ENCODE measurements at places on chromosomes 2 and 18.
A peak's percentile ranks its signal among the peaks of the same experiment; 100 is the strongest.

GRCh38 chr2:119671016-119671415 is 8.0 kb upstream of the TMEM177 start:
- DNase-seq: no peak

- no peak for DNase-seq
Observed at GRCh38 chr2:224556381-224556780, 28.8 kb downstream of the CUL3 start.

DNA sequence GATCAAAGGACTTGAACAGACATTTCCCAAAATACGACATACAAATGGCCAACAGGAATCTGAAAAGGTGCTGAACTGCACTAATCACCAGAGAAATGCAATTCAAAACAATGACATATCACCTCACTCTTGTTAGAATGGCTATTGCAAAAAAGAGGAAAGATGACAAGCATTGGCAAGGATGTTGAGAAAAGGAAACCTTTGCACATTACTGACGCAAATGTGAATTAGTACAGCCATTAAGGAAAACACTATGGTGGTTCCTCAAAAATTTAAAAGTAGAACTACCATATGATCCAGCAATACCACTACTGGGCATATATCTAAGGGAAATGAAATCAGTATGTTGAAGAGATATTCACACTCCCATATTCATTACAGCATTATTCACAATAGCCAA is 57.7 kb upstream of the ASPRV1 start:
- DNase-seq: no peak

DNA sequence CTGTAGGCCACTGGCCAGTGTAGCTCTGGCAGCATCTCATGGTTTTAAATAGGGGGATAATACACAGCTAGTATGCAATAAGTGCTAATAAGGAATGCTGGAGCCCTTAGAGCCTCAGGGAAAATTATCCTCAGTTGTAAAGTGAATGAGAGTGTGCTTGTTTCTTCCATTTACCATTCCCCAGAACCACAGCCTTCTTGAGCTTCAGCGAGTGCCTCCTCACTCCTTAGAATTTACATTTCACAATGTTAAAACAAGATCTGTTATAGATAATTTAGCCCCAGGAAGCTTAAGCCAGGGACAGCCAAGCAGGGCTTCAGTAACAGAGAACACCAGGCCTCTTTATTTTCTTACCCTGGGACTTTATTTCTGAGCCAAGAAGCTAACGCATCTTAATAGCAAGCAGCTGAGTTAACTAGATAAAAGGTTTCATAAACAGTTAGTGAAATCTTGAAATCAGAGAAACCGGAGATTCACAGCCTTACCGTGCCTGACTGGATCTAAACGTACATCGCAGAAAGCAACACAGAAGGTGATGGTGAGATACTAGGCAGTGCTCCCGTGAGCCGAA is 535.2 kb downstream of the TDRD15 start:
- DNase-seq: peak; percentile 22

GRCh38 chr2:124257120-124257519 is 232.0 kb downstream of the CNTNAP5 start:
- DNase-seq: no peak

- DNase-seq: no peak
Observed at GRCh38 chr2:230589025-230589424, 123.6 kb upstream of the CAB39 start.

DNA sequence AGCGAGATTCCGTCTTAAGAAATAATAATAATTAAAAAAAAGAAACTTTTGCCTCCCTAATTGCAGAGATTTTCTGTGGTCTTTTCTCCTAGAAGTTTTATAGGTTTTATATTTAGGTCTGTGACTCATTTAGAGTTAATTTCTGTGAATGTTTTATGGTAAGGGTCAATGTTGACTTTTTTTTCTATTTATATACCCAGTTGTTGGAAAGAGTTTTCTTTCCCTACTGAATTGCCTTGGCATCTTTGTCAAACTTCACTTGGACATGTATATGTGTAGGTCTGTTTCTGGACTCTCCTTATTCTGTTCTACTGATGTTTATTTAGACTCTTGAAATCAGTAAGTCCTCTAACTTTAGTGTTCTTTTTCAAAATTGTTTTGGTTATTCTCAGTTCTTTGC is 5.5 kb downstream of the ZNF512 start:
- no peak for DNase-seq

DNA sequence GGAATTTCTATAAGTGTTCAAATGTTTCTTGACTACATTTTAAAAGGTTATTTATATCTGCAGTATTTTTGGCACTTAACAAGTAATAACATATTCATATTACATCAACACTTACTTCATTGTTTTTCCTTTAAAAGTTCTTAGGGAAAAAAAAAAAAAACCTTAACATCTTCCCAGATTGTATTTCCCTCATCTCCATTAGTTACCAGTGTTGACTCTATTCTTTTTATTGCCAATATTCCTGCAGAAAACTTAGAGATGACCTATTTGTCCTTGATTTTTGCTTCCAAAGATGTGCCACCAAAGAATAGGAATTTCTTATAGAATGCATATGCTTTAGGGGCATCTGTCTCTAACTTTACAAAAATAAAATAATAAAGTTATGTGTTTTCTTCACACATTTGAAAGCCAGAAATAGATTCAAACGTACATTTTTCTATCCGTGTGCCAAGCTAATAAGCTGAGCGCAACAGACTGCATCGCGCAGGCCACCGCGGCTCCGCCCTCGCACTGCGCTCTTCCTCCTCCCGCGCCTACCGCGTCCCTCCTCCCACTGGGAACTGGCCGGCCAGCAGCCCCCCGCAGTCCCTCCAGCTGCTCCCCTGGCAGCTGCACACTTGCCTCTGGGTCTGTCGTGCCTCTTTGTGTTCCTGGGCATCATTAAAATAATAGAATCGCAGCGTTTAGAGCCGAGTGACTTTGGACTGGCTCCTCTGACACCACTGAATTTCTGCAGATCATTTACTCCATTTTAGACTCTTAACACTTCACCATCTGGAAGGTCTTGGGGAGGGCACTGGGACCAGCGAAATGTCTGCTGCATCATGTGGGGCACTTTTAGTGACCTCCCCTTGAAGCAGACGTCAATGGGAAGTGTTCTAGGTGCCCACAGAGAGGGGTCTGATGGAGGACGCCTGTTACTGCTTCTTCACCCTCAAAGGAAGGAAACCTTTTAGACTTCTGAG is 21.2 kb upstream of the NAB1 start:
- DNase-seq: peak; percentile 36

GRCh38 chr2:158845859-158846258 is 50.7 kb downstream of the DAPL1 start:
- DNase-seq: peak; percentile 59

- peak; percentile 62 for DNase-seq
Observed at GRCh38 chr2:47656715-47657600, 126.0 kb upstream of the MSH6 start.

DNA sequence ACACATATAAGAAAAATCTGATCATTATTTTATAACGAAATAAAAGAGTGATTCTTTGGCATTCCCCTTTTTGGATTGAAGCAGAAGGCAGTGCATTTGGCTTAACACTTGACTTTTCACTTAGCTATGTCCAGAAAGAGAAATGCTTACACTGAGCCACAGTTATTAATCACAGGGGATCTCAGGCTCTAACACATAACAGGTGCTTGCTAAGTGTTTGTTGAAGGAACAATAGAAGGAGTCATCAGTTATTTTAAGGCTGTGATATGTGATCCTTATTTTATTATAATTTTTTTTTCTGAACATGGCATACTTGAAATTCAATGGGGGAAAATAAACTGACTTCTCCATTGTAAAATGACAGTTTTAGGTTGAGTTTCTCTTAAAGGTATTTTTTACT is 209.5 kb downstream of the UBE2E3 start:
- no peak for DNase-seq

DNA sequence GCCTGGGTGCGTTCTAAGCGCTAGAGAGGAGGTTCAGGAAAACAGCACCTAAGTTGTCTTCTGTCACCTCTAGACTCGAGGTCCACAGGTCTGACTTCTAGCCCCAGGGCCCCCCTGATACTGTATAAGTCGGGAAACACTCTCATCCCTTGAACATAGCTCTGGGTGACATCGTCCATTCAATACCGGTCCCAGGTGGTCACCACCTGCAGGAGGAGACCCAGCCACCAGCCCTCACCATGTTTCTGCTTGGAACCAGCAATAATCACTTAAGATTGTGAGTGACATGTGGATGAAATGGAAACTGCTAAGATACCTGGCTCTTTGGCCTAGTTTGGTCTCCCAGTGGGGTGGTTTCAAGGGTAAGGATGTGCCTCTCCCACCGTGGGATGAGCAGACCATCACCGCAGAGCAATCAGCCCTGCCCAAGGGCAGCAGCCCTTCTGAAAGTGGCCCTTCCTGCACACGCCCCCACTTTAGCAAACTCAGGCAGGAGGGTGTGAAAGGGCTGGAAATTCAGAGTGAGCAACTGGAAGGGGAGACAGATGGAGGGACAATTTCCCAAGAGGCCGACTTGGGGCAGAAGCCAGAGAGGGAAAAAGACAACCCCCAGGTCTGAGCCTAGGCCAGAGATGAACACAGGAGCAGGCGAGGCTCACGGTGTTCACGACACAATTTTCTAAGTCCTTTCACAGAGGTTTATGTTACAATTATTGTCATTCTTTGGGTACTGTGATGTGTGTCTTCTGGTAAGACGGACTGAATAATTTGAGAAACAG is 95.2 kb downstream of the ZNF516 start:
- no peak for DNase-seq

DNA sequence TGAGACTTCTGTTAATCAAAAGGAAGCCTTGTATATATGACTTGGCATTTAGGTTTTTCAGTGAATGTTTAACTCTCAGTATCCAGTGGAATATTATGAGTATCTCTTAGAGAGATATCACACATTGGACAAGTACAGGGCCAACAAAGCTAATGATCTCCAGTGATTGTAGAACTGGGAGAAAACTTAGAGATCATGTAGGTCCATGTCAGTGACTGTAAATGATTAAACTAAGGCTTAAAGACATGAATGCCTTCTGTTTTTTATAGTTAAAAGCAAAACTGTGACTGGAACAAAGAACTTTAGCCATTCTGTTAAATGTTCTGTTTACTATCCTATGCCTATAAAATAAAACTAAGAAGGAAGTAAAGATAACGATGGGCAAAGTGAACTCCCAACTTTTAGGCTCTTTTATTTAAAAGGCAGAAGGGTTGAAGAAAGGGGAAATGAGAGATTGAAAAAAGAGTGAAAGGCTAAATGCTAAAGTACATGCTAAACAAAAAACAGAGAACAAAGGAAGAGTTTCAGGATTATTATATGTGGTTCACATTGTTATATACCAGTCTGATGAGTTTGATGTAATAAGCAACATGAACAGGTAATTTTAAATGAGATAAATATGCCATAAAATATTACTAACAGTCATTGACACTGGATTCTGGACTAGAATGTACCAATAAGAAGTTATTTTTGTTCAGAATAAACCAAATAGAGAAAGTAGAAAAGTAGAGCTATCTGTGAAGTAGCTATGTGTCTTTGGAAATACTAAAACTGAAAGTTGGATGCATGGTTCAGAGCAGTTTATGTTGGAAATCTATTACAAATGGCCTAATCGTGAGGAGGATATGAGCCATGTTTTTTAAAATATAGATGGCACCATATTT is 37.1 kb upstream of the TNFRSF11A start:
- no peak for DNase-seq

DNA sequence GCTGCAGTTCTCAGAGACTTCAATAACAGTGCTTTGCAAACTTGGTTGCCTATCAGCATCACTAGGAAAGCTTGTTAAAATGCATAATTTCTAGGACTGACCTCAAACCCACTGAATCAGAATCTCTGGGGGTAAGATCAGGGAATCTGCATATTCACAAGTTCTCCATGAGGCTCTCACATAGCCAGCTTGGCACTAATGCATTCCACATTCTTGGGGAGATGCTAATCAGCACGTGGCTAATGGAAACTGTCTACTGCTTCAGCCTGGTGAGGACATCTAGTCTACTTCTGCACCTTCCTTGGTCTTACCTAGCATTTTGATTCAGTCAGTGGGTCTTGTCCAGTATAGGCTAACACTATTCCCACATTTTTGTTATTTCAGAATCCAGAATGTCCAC is 56.3 kb downstream of the RBKS start:
- DNase-seq: peak; percentile 80

DNA sequence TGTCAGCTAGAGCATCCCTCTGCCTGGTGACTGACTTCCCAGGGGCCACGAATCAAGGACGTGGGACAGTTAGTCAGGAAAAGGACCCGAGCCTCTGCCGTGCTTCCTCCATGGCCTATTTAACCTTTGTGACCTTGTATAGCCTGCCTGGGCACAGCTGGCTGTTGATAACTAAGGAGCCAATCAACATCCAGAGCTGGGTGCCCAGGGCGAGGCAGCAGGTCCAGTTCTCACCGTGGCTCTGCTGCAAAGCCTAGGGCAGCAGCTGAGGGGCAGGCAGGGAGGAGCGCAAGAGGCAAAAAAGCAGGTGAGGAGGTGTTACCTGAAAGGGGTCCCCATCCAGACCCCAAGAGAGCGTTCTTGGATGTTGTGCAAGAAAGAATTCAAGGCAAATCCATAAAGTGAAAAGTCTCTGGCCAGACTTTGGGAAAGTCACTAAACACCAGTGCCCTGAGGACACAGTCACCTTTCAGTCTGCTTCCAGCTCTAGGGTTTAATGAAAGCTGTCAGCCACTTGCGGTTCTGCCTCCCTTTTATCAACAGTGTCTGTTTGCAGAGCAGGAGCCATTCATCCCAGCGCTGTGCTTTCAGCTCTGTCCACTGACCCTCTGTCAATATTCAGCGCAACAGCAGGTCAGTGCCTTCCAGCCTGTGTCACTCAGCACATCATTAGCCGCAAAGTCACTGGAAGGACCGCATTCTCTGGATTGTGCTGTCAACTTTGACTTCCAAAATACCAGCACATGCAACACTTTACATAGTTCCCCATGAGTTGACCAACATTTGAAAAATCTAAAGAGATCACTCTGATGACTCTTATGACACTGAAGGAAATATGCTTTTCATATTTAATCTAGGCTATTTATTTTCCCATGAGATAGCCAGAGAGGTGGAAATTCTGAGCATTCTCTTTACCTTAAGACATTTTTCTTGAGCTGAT is 38.6 kb upstream of the ASAP2 start:
- no peak for DNase-seq

- peak; percentile 27 for DNase-seq
Observed at GRCh38 chr18:3529601-3530000, 79.6 kb downstream of the TGIF1 start.

DNA sequence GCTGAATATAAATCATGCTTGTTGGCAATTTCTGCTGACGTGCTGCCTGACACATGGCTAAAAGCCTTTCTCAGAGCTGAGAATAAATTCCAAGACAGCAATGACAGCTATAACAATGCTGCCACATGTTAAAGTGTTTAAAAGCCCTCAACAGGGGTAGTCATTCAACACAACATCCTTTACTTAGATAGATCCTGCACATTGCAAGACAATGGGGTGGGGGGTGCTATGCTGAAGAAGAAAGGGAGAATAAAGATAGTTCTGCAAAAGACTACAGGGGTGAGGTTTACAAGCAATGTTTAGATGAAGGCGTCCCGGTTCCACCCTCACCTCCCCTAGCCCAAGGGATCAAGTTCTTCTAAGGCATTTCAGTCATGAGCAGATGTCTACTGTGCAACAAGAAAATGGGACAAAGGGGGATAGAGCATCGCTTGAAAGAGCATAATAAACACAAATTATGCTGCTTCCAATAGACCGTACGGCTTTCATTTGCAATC is 291.0 kb upstream of the ACVR2A start:
- DNase-seq: no peak
